Thymus (tissue), 14 donors: ENCODE measurements at places on chromosomes 12 and 14. TPM values are rescaled to one million over a fixed set of nuclear protein-coding genes. Genes with fewer than 3 reads are reported as not detected.

- no peak for DNase-seq
These were observed 21.9 kb downstream of the CCDC91 start for GRCh38 chr12:28212182-28212581.

DNA sequence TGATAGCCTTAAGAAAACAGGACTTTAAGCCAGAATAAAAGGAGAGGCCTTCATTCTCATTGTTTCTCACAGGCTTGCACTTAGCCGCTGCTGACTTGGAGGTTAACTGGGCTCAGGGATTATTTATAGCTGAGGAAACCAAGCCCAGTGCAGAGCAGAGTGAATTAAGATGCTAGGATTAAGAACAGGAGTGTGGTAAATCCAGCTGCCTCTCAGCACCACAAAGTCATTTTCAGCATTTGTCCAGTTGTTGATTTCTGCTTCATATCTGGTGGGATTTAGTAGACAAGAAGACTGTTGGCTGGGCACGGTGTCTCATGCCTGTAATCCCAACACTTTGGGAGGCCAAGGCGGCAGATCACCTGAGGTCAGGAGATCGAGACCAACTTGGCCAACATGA, 14.3 kb upstream of the KRT73 start:
- DNase-seq = no peak

- no peak for DNase-seq
These were observed 751.0 kb upstream of the TMEM132C start for GRCh38 chr12:127515941-127516340.

DNA sequence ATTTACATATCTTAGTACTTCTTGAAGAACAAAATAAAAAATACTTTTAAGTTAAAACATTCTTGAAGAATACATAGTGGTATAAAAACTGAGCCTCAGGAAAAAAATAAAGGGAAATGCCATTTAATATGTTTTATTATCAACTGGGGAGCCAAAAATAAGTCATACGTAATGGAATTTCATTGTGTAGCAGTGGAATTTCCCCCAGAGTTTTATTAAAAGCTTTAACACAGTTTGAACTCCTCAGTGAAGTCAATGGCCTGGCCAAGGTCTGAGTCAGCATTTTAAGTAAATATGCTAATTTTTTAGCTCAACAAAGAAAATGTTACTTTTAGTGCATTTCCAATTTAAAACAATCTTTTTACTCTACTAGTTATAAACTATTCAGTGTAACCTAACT, 350.1 kb upstream of the ATP2B1 start:
- no peak for DNase-seq

The INSM2 gene
- polyA plus RNA-seq = 0.21 TPM

The APOF gene
- polyA plus RNA-seq = not detected
